ENCODE measurements at places on chromosomes 2 and 18.

- DNase-seq: no peak
Measured at GRCh38 chr2:32930436-32930835, 16.3 kb upstream of the LTBP1 start.

GRCh38 chr2:121266543-121267106 is 18.4 kb downstream of the TFCP2L1 start:
- DNase-seq: no peak

DNA sequence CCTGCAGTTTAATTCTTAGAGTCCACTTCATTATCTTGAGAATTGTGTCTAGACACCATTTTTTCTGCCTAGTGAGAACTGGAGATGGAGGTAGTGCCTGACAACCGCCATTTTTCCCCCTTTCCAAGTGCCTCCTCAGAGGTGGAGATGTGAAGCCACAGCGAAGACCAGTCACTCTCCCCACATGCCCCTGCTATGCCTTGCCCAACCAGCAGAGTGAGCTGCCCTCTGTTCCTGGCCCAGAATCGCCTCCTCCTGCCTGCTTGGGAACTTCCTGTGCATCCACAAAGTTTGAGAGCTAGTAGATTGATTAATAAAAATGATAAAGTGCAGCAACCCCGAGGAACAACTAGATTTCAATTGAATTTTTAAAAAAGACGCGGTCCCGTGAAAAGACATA is 123.3 kb downstream of the CLIP4 start:
- DNase-seq: no peak

DNA sequence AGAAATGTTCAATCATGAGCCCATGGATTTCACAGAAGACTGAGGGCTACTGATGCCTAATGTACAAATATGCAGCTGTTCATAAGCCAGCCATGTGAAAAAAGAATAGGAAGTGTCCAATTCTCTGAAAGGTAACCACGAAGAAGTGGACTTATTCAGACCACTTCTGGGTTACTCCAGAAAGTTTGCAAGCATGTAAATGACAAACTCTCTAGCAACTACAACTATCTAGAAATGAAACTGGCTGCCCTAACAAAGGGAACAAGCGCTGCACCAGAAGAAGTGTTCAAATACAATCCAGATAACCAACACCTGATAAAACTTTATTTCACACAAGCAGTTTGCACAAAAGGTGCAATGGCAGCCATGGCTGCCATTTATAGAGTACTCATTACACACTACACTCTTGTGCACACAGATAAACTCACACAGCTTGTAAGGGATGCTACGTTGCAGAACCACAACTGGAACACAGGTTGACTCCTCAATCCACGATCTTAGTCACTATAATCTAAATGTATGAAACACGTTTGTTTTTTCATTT is 13.9 kb downstream of the MBOAT2 start:
- DNase-seq: no peak

DNA sequence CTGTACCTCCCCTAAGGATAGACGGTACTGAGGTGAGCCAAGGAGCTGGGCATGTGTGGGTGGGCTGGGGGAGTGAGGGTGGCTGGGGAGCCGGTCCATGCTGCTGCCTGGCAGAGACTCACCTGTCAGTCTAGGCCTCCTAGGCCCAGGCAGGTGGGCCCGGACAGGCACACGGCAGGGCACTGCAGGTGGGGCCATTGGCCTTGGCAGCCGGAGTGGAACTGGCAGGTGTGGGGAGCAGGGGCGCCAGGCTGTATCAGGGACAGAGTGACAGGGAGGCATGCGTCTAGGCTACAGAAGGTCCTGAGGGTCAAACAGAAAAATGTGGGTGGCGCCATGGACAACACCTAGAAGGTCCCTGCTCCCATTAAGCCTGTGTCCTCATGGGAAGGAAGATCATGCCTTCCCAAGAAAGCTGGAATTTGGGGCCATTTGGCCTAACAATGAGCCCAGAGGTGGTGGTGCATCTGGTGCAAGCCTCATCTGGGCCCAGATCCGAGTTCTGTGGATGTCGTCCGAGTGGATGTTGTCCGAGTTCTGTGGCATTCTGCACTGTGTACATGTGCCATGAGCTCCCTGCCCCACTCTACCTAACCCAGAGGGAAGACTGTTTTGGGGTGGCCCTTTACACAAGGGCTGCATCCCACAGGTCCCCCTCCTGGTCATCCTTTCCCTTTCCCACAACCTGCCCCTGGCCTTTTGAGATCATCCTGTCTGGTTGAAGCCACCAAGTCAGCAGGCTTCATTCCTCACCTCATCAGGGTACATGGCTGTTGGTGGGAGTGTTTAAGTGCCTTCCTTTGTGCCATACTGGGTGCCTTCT is 249.7 kb downstream of the GLI2 start:
- no peak for DNase-seq

DNA sequence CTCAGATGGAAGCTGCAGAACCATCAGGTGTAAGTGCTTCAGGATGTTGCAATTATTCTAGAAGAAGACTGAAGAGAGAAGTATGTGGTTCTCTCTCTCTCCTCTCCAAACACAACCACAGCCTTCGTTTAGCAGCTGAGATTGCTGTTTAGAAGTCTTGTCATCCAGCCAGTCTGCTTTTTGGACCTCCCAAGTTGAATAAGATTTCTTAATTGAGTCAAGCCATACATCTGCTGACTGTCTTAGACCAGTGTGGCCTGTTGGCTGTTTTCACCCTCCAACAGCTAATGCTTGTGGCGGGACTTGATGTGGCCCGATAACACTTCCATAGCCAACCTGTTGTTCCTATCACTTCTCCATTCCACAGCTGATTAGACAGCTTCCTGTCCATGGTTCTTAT is 91.3 kb upstream of the TMEM17 start:
- DNase-seq: peak; percentile 78

GRCh38 chr2:69950241-69950640 is 11.2 kb downstream of the ASPRV1 start:
- DNase-seq: no peak

GRCh38 chr2:105671156-105671555 is 73.6 kb upstream of the NCK2 start:
- peak; percentile 9 for DNase-seq

GRCh38 chr18:38497266-38497665 is 931.7 kb upstream of the CELF4 start:
- no peak for DNase-seq

DNA sequence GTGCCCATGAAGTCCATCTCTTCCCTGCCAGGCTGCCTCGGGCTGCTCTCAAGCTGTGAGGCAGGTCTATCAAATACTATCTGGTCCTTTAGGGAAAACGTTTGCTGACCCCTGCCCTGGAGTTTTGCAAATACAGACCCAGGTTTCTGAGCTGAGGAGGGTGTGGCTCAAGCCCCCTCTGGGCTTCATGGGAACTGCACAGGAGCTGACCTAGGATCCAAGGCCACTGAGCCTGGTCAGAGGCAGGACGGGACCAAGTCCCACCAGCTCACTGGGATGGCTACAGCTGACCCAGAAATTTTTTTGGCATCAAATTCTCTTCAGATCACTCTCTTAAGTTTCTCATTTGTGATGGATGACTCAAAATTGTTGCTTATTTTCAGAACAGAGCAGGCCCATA is 14.1 kb downstream of the ZNF516 start:
- DNase-seq: no peak

DNA sequence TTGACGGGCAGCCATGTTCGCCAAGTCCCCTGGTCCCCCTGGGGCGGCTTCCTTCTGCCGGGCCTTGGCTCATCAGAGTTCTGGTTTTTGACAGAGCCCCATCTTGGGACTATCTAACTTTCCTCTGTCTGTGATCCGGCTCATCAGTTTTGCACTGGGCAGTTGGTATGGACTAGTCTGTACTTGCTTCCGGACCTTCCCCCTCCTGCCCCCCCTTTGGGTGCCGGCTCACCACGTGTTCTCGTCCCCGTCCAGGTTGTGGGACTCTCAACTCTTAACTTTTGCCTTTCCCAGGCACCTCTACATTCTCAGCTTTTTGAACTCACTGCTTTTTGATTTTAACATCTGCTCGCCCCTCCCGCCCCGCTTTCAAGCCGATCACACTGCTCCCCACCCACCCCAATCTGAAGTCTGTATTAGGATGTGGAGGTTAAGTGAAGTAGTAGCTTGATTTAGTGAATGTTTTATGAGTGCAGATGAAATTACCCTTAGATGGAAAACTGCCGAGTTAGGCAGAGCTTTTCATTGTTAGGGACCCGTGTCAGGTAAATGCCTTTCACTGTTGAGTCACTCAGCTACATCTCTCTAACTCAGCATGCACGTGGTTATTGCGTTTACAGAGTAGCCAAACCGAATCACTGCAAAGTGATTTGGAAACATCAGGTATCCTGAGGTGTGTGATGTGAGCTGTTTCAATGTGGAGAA is 874 bp downstream of the WDR43 start:
- no peak for DNase-seq

- DNase-seq: no peak
Measured at GRCh38 chr2:64036034-64036705, 16.9 kb upstream of the VPS54 start.

DNA sequence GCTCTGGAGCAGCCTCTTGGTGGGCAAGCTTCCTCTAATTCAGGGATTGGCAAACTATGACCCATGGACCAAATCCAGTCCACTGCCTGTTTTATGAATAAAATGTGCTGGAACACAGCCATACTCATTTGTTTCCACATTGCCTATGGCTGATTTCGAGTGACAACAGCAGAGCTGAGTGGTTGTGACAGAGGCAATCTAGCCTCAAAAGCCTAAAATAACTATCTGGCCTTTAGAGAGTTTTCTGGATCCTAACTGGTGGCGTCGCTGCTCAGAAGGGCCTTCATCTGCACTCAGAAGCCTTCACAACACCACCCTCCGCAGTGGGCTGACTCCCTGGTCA is 147.1 kb downstream of the CCBE1 start:
- no peak for DNase-seq

- DNase-seq: peak; percentile 92
Measured at GRCh38 chr2:33298233-33298632, 178.2 kb upstream of the RASGRP3 start.

DNA sequence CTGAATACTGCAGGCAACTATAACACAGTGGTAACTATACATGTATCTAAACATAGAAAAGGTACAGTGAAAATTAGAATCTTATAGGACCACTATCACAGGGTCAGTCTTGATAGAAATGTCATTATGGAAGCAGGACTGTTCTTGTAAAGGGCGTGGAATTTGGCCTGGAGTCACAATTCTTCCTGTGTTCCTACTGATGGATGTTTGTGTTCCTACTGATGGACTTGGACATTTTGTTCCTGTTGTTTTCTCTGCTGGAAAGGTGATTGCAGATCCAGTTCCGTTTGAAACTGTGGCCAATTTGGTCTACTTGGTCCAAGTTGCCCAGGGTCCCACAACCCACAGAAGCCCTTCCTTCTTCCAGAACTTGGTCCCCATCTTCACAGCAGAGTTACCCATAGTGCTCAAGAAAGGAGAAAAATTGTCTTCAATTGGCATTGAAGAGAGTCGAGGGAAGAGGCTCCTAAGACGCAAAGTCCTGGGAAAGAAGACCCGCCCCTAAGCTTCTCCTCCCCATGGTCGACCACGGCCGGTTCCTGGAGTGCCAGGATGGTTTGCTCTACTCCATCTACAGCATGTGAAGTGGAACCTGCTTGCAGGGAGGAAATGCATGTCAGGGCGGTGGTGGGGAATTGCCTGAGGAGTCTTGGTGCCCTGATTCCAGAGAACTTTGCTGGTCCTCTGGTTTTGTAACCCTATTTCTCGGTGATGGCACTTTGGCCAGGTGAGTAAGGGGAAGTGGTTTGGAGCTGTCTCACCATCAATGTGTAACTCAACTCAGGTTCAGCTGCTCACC is 102.8 kb upstream of the RAB12 start:
- no peak for DNase-seq

DNA sequence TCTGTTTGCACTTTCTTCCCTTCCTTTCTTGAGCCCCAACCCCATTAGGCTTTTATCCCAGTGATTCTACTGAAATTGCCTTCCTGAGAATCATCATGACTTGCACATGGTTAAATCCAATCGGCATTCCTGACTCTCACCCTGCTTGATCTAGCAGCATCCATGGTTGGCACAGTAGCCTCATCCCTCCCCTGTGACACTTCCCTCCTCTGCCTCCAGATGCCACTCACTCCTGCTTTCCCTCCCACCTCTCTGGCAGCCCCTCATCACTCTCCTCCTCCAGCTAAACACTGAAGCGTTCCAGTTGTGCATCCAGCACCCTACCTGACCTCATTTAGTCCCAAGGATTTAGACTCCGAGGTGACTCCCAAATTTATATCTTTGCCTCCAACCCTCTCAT is 114.7 kb downstream of the GALNT14 start:
- no peak for DNase-seq

GRCh38 chr2:24711865-24712264 is 81.3 kb downstream of the PTRHD1 start:
- no peak for DNase-seq

- DNase-seq: no peak
Measured at GRCh38 chr2:186907897-186908296, 58.9 kb upstream of the ZSWIM2 start.

- DNase-seq: peak; percentile 67
Measured at GRCh38 chr18:23032030-23032582, 99.0 kb downstream of the RBBP8 start.

DNA sequence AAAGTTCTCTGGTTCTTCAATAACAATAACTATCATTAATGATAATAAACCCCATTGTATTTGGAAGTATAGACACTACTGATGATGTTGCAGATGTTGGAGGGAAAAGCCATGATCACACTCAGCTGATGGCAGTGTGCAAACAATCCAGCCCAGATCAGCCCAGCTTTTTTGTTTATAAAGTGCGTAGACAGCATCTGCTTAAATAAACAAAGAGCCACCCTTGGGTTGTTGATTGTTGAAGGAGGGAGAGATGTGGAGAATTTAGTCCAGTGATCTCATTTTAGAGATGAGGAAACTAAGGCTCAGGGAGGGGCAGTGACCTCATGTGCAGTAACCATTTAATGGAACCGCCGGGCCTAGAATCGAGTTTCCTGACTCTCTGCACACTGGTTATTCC is 56.0 kb upstream of the MEX3C start:
- no peak for DNase-seq

- DNase-seq: peak; percentile 59
Measured at GRCh38 chr2:25951071-25951547, 31.2 kb downstream of the KIF3C start.

GRCh38 chr2:46252891-46253659 is 44.1 kb upstream of the EPAS1 start:
- no peak for DNase-seq

DNA sequence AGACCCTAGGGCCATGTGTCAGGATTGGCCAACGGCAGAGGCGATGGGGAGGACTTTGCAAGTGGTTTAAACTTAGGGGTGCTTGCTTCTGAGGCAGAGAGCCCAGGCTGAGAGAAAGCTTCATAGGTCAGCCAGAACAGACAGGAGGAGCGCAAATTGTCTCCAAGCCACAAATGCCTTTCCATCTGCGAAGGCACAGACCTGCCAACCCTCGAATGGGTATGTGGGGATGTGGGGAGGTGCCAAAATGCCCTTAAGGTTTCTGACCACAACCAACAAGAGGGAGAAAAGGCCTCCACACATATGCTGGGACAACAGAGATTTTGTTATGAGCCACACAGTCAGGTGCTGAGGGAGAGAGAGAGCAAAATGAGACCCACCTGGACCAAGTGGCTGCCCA is 283.6 kb downstream of the CYP26B1 start:
- no peak for DNase-seq

DNA sequence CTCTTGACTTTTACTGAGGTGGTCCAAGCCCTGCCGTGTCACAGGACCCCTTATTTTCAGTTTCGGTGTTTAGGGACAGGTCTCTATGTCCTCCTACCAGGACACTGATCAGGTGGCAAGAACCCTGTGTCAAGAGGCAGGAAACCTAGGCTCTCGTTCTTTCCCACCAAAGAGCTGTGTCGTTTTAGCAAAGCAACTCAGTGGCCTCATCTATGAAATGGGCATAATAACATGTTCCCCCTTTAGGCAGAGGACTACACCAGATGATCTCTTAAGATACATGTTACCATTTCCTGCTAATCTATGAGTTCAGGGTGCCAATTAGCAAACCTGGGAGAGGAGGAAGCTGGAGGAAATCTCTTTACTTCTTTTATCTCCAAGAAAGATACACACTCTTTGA is 1.9 kb downstream of the RAB31 start:
- no peak for DNase-seq

All from GM04504 (cell line).